Cardiac muscle cell (in vitro differentiated cells and primary cell): ENCODE measurements at places on chromosomes 7 and 10. TPM values are rescaled to one million over a fixed set of nuclear protein-coding genes. Genes with fewer than 3 reads are reported as not detected.

The TMEM213 gene
- total RNA-seq, result not detected in 2 replicates

The SYNPO2L gene
- total RNA-seq, result 12.1 and 13.6 TPM in 2 replicates

The IRF5 gene
- total RNA-seq, result not detected in 2 replicates

- no peaks in the 10 kb centered on the region for H3K36me3 ChIP-seq
- peaks cover 10% of the 10 kb centered on the region for H3K4me1 ChIP-seq
- no peaks in the 10 kb centered on the region for H3K27me3 ChIP-seq
- H3K27ac ChIP-seq, result no peak overlapping the region
- DNase-seq, result no peak
These were observed 52.2 kb downstream of the C10orf105 start for GRCh38 chr10:71667387-71667752.

- no peak for DNase-seq
- H3K27ac ChIP-seq, result peak overlapping the region; percentile 78
- no peaks in the 10 kb centered on the region for H3K27me3 ChIP-seq
- H3K36me3 ChIP-seq, result no peaks in the 10 kb centered on the region
These were observed 13.0 kb upstream of the HUS1 start for GRCh38 chr7:47992446-47992845.

The MYH16 gene
- total RNA-seq, result not detected in 2 replicates

DNA sequence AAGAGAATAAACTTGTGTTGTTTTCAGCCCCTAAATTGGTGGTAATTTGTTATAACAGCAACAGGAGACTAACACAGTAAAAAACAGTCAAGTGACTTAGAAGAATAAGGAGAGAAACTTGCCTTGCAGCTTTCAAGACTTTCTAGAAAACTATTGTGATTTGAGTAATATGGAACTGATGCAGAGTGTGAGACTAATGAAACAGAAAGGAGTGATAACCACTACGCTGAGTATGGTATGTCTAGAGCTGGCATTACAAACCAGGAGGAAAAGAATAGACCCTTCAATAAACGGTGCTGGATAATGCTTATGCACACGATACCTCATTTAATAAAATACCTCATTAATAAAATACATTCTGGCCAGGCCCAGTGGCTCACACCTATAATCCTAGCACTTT, 99.9 kb downstream of the CREM start:
- H3K36me3 ChIP-seq, result no peaks in the 10 kb centered on the region
- no peaks in the 10 kb centered on the region for H3K4me1 ChIP-seq
- no peaks in the 10 kb centered on the region for H3K27me3 ChIP-seq
- no peak overlapping the region for H3K27ac ChIP-seq
- DNase-seq, result no peak

- DNase-seq, result no peak
- no peak overlapping the region for H3K4me3 ChIP-seq
- H3K27me3 ChIP-seq, result no peaks in the 10 kb centered on the region
- H3K4me1 ChIP-seq, result no peaks in the 10 kb centered on the region
These were observed 550.7 kb downstream of the TYW1 start for GRCh38 chr7:67547183-67547907.

DNA sequence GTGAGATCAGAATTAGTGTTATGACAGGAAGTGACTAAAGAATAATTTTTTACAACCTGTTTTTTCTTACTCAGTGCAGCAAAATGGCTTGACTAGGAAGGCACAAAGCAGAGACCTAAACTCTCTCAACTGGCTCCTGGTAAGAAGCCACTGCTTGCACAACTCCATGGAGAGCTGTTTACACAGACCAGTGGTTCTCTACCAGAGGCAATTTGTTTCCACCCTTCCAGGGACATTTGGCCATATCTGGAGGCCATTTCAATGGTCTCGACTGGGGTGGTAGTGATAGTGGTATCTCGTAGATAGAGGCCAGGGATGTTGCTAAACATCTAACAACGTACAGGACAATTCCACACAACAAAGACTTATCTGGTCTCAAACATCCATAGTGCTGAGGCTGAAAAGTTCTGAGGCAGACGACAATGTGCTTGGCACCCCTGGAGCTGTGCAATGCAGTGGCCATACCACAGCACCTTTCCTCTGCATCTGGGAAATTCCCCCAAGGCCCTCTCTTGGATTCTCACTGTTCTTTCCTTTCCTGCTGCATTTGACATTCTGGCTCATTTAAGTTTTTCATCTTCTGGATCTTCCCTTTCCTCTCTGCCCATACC, 105.4 kb upstream of the LAMB4 start:
- H3K4me3 ChIP-seq, result no peak overlapping the region
- H3K4me1 ChIP-seq, result peaks cover 34% of the 10 kb centered on the region
- H3K27me3 ChIP-seq, result no peaks in the 10 kb centered on the region
- H3K36me3 ChIP-seq, result no peaks in the 10 kb centered on the region
- peak overlapping the region; percentile 64 for H3K27ac ChIP-seq
- no peak for DNase-seq

GRCh38 chr10:132572545-132572937, 35.0 kb downstream of the INPP5A start:
- peak overlapping the region; percentile 23 for H3K27ac ChIP-seq
- peaks cover 29% of the 10 kb centered on the region for H3K4me1 ChIP-seq
- no peak overlapping the region for H3K4me3 ChIP-seq
- H3K36me3 ChIP-seq, result no peaks in the 10 kb centered on the region
- H3K27me3 ChIP-seq, result no peaks in the 10 kb centered on the region

GRCh38 chr10:35493196-35494118, 111.7 kb upstream of the GJD4 start:
- no peak for DNase-seq
- H3K27ac ChIP-seq, result peak overlapping the region; percentile 0
- no peak overlapping the region for H3K4me3 ChIP-seq
- peaks cover 15% of the 10 kb centered on the region for H3K4me1 ChIP-seq
